ENCODE measurements at places on chromosomes 3 and 15.

GRCh38 chr3:109553591-109554371 lies 216.4 kb upstream of the DPPA4 start:
- no peak for DNase-seq

DNA sequence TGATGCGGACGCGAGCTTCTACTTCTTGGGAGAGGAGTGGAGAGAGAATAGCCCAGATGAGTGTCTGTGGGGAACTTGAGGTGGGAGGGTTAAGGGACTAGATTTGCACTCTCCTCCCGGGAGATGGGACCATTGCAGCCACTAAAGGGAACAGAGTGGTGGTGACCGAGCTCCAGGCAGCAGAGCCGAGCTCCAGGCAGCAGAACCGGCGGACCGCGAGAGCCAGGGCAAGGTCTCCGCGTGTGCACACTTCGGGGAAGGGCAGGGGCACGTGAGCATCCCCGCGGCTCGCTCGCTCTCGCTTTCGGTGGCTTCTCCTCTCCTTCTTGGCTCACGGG lies 1.1 kb downstream of the IGDCC3 start:
- no peak for DNase-seq

DNA sequence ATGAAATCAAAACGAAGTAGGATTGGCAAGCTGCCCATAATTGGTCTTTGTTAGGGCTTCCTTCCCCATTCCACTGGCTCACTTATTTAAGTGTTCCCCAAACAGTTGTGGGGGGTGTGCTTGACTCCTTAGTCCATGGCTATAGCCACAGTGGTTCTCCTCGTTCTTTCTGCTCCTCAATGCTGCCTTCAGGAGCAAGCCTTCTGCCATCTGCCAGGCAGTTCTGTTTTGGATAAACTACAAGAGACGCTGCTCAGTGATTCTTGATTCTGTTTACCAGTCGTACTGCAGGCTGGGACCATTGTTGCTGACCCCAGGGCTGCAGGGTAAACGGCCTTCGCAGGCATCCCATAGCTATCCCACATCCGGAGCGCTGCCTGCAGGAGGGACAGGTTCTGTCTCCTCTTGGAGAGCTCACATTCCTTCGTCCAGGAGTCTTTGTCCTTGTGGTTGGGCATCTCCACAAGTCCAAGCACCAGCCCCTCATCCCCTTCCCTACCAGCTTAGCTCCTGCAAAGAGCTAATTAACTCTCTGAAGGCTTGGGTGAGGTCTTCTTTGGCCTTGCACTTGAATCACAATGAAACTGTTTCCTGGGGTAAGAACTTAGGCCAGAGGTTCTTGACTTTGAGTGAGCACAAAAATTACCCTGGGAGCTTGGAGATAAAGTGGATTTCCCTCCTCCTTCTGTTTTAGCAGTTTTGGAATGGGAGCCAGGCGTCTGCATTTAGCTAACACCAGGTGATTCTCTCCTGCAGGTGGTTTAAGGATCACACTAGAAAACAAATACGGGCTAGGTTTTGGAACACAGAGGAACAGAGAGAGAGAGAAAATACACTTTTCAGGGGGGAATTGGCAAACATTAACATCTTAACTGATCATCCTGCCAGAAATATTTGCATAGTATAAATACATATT lies 114.9 kb downstream of the SV2B start:
- no peak for DNase-seq

DNA sequence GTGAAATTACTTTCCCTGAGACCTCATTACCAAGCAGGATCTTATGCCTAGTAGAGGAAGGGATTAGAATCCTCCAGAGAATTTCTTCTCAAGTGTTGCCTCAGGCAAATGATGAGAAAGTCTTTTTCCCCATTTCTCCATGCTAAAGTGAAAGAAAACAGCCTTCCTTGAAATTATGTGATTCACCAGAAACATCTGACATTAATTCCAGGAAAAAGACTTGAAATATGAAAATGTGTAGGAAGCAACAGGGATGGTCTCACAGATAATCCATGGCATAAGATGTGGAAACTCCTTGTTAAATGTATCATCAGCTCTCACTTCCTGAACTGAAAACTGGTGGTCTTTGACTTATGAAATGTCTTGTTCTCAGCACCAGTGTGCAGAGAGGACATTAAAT lies 17.9 kb upstream of the ABI3BP start:
- DNase-seq: no peak

DNA sequence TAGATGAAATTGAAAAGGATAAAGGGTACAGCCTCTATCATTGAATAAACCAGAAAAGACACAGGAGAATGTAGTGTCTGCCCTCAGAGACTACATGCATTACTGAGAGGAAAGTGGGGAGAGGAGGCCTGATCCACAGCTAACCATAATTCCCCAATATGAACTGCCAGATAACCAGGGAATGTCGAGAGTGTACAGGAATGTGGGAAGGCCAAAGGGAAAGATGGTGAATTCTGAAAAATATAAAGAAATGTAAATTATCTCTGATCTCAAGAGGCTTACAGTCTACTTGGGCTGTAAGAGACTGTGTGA lies 22.3 kb downstream of the MYO1E start:
- DNase-seq: no peak

DNA sequence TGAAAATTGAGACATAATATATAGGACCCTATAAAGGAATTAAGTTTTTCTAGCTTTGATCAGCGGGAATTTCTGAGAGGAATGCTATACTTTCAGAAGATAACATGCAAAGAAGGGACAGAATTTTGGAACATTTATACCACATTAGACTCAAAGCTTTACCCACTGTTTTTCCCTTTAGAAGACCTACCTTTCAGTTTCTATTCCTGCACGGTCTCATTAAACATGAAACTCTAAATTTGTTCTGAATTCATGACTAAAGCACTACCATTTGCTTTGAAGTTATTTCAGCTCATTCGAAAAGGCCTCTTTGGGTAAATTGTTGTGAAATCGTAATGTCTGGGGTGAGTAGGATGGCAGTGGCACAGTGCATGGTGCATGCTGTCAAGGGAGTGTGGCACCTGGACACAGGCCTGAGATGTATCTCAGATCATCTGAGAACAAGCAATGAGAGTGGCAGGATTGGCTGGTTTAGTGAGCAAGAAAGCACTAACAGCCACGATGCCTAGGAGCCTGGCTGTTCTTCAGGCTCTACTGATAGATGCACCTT lies 42.5 kb downstream of the CHCHD4 start:
- DNase-seq: no peak

DNA sequence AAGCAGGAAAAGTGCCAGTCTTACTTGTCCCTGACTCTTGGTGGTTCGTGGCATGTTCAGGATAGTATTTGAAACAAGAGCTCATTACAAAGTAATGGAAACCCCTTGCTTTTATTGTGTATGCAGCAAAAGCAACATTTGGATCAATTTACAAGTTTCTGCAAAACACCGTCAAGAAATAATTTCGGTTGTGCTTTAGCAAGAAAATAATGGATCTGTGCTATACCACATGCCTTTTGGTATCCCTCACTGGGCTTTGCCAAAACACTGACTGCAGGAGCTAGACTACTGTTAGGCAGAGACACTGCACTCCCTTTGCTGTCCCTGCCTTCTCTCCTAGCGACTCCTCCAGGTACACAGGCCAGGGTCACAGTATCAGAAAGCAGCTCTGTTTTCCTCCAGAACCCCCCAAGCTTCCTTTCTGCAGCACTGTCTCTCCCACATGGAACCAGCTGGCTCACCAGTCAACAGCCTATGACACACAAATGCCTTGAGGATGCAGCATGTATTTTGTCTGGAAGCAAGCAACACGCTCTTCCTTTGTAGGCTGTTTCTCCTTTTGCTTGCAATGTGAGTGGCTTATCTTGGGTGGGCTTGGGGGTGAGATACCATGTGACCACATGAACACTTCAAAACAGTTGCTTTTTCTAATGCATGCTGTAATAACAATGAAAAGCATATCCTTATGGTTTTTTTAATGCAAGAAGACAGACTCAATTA lies 111.4 kb downstream of the PGPEP1L start:
- DNase-seq: no peak

GRCh38 chr15:25089577-25089976 lies 134.8 kb downstream of the SNRPN start:
- no peak for DNase-seq

- DNase-seq: no peak
Measured at GRCh38 chr15:89514186-89514585, 17.8 kb upstream of the RHCG start.

DNA sequence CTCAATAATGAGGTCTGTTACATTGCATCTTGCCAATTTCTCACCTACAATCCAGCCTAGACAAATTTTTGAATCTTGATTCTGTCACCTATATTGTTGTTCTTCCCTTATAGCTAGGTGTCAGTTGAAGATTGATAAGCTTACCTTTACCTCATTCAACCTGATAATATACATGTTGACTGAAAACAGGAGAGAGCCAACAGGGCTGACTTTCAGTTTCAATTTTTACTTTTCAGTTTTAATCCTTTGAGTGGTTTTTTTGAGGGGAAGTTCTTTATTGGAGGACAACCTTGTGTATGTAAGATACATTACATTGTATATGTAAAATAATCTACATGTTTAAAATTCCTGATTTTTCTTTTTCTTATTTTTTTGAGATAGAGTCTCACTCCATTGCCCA lies 5.8 kb downstream of the ATP13A5 start:
- no peak for DNase-seq

GRCh38 chr3:72421126-72421525 lies 427.1 kb downstream of the SHQ1 start:
- DNase-seq: no peak

DNA sequence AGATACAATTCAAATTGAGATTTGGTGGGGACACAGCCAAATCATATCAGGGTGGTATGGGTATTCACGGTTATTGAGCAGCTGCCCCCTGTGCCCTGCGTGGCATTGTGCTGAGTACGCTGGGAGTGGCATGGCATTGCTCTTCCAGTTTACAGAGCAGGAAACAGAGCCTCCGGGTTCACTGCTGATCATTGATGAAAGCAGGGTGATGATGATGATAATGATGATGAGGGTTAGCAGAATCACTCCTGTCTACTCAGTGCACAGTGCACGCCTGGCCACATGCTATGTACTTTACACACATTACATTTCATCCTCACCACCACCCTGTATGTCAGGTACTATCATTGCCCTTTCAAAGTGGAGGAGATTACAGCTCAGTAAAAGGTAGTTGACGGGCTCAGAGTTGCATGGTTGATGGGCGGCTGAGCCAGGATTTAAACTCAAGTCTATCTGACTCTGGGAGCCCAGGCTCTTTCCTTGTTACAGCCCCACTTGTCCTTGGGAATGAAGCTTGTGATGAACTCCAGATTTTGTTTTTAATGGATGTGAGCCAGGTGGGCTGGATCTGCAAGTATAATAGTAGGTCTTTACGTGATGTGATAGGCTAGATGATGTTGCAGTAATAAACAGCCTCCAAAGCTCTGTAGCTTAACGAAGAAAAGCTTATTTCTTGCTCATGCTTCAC lies 87.6 kb upstream of the MYZAP start:
- no peak for DNase-seq

DNA sequence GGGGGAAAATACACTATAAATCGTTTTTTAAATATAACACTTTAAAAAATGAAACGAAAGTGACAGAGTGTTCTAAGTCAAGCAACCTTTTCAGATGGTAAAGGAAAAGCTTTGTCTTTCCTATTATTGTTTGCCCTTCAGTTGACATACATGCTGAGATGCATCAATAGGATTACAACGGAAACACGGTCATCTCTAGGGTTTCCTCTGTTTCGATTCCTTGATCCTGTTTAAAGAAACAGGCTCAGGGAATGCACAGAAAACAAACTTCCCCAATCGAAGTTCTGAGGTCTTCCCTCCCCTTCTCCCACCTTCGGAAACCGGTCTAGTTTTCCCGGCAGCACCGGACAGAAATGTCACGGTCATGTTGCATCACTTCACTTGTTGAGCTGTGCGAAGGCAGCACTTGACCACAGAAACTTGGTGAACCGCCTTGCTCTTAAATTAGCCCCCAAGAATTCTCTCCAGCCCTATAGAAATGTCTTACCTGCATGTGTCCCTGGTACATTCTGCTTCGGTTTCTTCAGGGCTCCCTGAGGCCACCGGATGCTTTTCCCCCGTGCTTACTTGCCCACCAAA lies 556 bp downstream of the PEX5L start:
- no peak for DNase-seq

- no peak for DNase-seq
Measured at GRCh38 chr3:33886015-33886414, 87.6 kb downstream of the PDCD6IP start.

DNA sequence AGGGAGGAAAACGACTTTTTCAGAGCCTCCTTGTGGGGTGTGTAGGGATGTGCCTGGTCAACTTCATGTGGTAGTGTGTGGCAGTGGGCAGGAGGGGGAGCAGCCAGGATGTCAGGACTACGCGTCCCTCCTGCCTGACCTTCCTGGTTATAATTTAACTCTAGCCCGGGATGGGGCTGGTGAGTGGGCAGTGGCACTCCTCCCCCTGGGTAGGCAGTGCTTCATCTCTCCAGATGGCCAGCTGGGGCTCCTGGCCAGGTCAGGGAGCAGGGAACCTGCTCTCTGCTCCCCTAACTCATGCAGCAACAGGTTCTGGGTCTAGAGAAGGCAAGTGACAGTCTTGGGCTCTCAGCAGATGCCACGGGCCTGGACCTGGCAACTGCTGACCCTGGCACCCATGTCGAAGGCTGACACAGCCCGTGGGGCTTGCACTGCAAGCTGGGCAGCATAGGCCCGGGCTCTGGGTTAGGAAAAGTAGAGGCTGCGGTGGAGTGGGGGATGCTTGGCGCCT lies 2.6 kb downstream of the ITIH4 start:
- DNase-seq: no peak

DNA sequence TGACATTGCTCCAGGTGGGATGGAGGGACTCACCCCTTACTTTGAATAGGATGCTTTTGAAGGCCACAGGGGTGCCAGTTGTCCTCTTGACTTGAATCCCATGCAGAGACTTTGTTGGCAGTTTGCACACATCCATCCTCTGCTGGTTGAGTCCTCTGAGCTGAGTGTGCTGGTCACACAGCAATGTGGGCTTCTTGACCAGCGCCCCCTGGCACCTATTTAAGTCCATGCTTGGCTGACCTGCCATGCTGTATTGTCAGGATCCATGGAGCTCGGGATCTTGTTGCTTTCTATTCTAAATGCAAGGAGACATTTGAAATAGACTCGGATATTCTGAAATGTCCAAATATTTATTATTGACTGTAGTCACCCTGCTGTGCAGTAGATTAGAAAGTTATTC lies 19.8 kb downstream of the RAB7A start:
- no peak for DNase-seq

GRCh38 chr3:3586336-3586735 lies 212.9 kb upstream of the LRRN1 start:
- DNase-seq: no peak

GRCh38 chr3:184642631-184643285 lies 69.1 kb downstream of the MAGEF1 start:
- no peak for DNase-seq

- no peak for DNase-seq
Measured at GRCh38 chr15:50312636-50313035, 42.4 kb downstream of the GABPB1 start.

GRCh38 chr3:71217640-71218222 lies 365.8 kb downstream of the FOXP1 start:
- no peak for DNase-seq
